Foreskin keratinocyte (primary cell): ENCODE measurements at places on chromosomes 2 and 18.

DNA sequence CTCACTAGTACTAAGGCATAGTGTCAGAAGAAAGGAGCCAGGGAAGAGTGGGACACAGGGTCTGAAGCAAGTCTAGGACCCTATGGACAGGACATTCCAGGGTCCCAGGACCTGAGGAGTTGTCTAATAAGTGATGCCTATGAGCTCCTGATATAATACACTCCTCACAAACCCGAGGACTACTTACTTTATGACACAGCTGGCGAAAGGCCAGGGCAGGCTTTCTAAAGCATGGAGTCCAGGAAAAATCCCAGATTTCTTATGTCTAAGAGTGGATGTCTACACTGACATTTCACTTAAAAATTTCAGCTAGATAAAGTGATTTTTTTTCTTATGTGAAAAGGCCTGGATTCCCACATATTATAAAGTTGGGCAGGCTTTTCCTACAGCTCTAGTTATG is 502.2 kb upstream of the SETBP1 start:
- DNase-seq = no peak

DNA sequence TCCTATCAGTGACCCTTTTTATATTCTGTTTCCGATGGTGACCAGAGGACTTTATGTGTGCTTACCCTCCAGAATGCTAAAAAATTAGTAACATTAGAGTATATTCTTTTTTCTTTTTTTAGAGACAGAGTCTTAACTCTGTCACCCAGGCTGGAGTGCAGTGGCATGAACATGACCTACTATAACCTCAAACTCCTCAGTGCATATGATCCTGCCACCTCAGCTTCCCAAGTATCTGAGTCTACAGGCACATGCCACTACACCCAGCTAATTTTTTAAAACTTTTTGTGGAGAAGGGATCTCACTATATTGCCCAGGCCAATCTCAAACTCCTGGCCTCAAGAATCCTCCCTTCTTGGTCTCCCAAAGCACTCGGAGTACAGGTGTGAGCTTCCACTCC is 74.6 kb downstream of the MALT1 start:
- no peak for DNase-seq

DNA sequence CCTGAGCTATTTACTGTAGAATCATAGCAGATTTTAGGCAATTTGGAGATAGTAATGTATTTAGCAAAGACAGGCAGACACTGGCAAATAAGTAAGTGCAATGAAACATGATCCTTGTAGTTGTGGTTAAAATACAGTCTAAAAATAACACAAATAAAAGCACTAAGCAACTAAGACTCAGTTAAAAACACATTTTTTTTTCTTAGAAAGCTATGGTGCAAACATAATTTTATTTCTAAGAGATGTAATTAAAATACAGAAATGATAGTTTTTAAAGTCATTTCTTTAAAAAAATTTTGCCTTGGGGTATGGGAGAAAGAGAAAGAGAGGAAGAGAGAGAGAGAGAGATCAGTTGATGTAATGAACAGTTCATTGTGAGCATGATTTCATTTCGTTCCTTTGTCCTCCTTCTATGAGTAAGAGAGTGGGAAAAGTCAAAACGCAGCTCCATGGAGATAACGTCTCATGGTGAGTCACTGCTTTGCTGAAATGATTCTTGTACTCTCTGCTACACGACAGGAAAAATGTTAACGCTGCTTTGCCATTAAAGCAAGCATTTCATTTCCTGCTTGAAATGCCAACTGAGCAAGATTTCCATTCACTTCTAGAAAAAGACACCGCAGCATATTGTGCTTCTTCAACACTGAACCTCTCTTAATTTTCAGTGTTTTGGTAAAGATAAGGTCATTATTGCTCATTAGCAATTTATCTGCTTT is 61.3 kb upstream of the PGAP1 start:
- DNase-seq = peak; percentile 92

- DNase-seq = no peak
Observed at GRCh38 chr18:48979944-48980890, 29.5 kb upstream of the SMAD7 start.

DNA sequence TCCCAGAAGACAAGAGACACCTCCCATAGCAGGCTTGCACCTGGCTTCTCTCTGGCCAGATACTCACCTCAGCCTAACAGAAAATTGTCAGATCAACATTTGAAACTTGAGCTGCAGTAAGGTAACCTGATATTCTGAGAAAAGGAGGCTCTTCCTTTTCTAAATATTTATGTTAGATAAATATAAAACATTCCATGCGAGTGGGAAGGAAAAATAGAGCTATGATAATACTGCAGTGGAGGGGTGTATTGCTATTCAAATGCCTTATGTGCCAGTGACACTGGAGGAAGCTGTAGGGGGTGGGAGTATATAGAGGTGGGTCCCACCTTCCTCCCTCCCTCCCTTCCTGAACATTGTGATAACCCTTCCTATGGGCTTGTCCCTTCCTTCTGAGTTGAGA is 515.5 kb upstream of the CHAC2 start:
- no peak for DNase-seq

- DNase-seq = no peak
Observed at GRCh38 chr18:50358844-50359243, 16.0 kb upstream of the SKA1 start.

- peak; percentile 58 for DNase-seq
Observed at GRCh38 chr2:197054437-197054836, 127.9 kb upstream of the PGAP1 start.

DNA sequence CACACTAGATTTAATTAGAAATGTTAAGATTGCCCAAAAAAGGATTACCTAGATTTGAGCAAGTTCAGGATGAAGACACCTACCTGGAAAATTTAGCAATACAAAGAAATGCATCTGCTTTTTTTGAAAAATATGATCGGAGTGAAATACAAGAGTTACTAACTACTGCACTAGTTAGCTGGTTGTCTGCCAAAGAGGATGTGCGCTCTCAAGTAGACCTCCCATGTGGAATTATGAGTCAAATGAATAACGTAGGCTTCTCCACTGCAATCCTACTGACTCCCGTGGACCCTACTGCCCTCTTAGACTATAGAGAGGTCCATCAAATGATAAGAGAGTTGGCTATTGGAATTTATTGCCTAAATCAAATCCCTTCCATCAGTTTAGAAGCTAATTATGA is 2.0 kb downstream of the ANKAR start:
- DNase-seq = no peak

DNA sequence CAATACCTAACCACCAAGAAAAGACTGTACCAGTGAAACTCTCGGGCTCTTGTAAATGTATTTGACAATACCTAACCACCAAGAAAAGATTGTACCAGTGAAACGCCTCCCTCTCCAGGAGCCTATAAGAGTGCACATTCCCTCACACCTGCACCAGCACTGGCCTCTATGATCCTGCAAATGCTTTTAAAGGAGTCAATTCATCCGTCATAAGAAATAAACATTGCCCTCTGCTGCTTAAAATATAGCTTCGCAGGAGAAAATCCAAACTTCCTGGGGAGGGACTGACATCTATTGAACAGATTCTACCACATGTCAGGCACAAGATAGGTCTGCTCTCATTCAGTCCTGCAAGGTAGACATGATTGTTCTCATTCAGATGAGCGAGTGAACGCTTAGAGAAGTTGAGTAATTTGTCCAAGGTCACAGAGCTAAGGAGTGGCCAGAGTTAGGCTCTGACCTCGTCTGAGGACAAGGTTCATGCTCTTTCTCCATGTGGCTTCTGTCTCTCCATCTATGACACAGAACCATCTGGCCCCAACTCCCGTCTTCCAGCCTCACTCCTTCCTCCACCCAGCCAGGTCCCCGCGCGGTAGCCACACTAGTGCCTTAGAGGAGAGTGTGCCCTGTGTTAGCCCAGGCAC is 38.7 kb downstream of the MCFD2 start:
- DNase-seq = peak; percentile 54

DNA sequence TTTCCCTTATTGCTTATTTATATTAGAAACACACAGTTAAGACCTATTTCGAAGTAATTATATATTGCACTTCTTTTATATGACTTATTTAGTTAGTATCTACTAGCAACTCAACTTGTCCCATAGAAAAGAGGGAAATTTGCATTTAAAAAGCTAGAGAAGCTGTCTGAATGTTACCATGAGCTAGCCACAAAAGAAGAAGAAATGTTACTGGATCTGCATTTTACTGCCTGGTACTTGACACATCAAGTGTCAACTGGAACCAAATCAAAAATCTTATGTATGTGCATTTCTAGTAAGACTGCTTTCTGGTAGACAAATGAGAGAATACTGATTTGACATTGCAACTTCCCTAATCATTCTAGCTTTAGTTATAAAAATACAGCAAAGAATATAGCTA is 424.6 kb upstream of the VRK2 start:
- DNase-seq = no peak

DNA sequence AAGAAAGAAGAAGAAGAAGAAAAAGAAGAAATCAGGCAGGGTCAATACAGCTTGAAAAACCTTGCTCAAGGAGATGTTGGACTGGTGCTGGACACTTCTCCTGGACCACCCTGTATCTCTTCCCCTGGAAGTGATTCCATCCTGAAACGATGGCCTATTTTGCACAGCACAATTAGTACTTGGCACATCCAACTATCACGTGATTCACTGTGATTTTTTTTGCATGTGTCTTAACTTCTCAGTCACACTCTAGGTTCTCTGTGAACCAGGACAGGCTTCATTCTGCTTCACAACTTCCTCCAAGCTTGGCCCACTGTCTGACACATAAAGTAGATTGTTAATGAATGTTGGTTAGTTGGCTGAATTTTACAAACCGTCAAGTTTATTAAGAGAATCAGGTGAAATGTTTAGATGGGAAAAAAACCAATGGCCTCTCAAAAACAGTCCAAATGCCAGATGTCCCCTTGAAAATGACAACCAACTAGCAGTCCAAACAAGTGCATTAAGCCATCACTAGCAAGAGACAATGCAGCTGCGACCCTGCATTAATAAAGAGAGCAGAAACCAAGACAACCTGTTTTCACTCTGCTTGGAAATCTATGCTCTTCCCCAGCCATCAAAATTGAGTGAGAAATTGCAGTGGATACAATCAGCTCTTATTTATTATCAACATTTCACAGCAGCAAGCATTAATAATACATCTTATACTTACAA is 300.0 kb upstream of the CHAC2 start:
- no peak for DNase-seq

GRCh38 chr2:232174662-232175061 is 203.9 kb upstream of the ALPP start:
- DNase-seq = no peak

- peak; percentile 38 for DNase-seq
Observed at GRCh38 chr18:74351354-74351753, 35.7 kb downstream of the C18orf63 start.

GRCh38 chr2:70903641-70904340 is 31.9 kb upstream of the ATP6V1B1 start:
- DNase-seq = no peak

GRCh38 chr2:160005908-160006307 is 56.5 kb downstream of the PLA2R1 start:
- DNase-seq = no peak
